ENCODE measurements at places on chromosomes 2 and 18.

DNA sequence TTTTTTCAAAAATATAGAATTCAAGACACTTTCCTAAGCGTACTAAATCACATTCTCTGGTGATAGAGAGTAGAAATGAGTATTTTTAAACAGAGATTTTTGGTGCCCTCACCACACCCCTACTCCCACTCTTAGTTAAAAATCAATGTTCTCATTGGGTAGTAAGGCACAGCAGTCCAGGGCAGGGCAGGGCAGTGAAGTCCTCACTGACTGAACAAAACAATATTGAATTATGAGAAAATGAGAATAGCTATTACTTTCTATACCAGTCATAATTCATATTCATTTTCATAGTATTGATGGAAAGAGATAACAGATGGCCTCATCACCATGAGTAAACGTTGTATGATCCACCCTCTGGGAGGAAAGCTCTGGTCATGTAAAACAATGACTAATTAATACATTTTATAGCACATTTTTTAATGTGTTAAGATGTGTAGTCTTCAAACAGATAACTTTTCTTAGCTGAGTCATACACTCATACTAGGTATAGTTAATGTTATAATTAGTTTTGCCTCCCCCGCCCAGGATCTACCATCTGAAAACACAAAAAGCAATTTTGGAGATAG lies 686.1 kb downstream of the KCNJ3 start:
- DNase-seq: no peak

- no peak for DNase-seq
Measured at GRCh38 chr18:73482901-73483300, 615.1 kb upstream of the NETO1 start.

DNA sequence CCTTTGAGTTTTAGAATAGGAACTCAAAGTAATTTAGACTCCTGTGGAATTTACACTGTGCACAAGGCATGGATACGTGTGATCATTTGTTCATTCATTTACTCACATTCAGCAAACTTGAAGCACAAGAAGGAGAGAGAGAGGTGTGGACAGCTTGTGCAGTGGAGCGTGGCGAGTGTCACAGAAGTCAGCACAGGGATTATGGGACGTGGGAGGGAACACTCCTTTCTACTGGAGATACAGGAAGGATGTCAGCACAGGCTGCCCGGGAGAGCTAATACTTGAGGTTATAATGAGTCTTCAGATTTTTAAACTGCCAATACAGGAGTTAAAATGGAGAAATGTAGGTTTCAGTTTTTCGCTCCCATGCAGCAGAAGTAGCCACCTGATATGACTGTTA lies 7.0 kb downstream of the FAM228A start:
- no peak for DNase-seq

- no peak for DNase-seq
Measured at GRCh38 chr2:149129433-149129832, 90.9 kb downstream of the LYPD6B start.
